ENCODE measurements at places on chromosomes 2 and 18. TPM values are rescaled to one million over a fixed set of nuclear protein-coding genes. Genes with fewer than 3 reads are reported as not detected.

The RBM45 gene
- 4.1 TPM for total RNA-seq

- no peak for DNase-seq
- H3K4me3 ChIP-seq, result no peak overlapping the region
- H3K36me3 ChIP-seq, result no peaks in the 10 kb centered on the region
- H3K4me1 ChIP-seq, result no peaks in the 10 kb centered on the region
These were observed 57.7 kb upstream of the MAP4K3 start for GRCh38 chr2:39494784-39495251.

The SRBD1 gene
- 9.6 TPM for total RNA-seq

The LAMA3 gene
- total RNA-seq, result 5.0 TPM

The LBX2 gene
- 0.83 TPM for total RNA-seq

All from right atrium auricular region (tissue), 2 donors.